ENCODE measurements at places on chromosomes 7 and 10.

- DNase-seq, result no peak
Measured at GRCh38 chr10:118832241-118832651, 77.5 kb upstream of the CACUL1 start.

- no peak for DNase-seq
Measured at GRCh38 chr7:125136755-125137532, 207.3 kb upstream of the POT1 start.

DNA sequence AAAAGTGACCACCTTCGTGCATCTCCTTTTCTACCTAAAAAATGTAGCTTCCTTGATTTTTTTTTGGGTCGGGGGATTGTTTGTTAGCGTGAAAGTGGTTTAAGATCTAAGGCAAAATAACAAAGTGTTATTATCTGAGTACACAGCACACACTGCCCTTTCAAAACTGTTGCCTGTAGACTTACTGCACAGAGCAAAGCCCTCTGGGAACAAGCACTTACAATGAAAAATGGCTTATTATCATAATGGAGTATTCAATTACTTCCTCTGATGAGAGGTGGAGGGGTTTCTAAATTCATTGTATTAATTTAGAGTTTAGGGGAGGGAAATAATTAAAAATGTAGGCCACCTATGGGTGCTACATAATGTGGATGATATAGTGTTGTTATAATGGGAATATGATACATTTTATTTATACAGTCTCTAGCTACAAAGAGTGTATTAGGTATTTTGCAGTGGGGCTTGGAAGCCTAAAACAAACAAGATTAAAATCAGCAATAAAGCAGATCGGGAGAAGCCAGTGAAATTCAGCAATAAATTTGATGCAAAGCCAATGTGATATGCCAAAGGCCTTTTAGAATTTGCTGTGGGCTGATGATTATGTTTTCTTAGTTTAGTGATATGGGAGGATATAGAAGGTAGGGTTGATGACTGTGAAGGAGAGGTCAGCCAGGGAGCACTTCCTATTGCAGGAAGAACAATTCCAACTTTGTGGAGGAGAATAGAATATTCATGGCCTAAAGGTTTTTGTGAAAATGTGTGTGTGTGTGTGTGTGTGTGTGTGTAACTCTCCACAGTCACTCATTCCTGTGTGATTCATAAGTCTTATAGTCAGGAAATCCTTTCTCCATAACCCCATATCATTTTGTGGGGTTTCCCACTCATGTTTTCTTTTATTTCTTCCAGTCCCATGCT, 17.7 kb upstream of the EXOC4 start:
- no peak for DNase-seq

DNA sequence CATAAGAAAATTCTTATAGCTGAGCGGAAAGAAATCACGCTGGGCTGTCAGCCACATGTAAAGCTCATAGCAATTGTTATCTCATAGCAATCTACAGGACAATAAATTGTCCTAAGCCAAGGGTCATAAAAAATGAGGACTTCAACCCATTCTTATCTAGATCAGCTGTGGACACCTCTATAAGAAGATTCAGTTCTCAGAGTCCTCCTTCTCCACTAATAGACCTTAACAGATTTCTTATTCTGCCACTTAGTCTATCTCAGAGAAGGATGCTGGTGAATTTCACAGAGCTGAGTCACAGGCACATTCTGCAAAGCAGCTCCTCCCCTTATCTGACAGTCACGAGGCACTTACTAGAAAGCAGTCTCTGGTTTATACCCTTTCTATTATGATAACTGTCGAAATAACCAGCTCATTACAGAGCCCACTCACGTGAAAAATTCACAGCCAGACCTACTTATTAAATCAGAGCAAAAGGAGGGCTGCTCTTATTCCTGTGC, 185.3 kb upstream of the PCLO start:
- no peak for DNase-seq

- no peak for DNase-seq
Measured at GRCh38 chr7:149616898-149617297, 119.3 kb upstream of the ZNF746 start.
